T-helper 1 cell (primary cell): ENCODE measurements at places on chromosomes 16 and 17.

GRCh38 chr17:21285164-21286065 lies 904 bp downstream of the MAP2K3 start:
- DNase-seq = no peak

DNA sequence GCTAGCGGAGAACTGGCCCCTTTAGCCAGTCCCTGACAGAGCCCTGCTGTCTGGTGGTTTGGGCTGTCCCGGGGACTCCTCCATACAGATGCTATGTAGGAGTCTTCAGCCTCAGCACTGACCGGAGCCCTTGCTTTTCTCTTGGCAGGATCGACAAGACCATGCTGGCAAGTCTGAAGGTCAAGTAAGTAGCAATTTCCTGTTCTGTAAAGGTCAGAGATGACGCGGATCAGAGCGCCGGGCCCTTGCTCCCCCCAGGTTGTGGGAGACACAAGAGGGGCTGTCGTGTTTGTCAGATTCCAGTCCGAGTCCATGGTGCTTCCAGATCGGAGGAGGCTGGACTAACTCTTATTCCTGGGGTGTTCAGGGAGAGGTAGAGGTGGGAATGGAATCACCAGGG lies 4.1 kb downstream of the RAP1GAP2 start:
- no peak for DNase-seq

GRCh38 chr17:70539132-70539924 lies 370.0 kb downstream of the KCNJ2 start:
- no peak for DNase-seq

DNA sequence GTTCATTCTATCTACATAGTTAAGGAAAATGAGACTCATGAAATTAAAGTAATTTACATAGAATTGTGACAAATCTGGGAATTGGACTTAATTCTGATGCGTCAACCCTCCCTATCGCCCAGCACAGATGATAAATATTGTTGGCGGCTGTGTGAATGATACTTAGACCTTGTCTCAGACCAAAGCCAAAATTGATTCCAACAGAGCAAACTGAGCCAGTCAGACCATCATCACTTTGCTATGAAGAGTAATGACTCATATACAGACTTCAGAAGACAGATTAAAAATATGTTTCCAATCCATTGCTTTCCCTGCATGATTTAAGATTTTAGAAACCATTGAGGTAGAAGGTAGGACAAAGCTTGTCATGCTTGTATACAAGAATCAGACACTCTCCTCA lies 1156.7 kb upstream of the CDH8 start:
- no peak for DNase-seq

DNA sequence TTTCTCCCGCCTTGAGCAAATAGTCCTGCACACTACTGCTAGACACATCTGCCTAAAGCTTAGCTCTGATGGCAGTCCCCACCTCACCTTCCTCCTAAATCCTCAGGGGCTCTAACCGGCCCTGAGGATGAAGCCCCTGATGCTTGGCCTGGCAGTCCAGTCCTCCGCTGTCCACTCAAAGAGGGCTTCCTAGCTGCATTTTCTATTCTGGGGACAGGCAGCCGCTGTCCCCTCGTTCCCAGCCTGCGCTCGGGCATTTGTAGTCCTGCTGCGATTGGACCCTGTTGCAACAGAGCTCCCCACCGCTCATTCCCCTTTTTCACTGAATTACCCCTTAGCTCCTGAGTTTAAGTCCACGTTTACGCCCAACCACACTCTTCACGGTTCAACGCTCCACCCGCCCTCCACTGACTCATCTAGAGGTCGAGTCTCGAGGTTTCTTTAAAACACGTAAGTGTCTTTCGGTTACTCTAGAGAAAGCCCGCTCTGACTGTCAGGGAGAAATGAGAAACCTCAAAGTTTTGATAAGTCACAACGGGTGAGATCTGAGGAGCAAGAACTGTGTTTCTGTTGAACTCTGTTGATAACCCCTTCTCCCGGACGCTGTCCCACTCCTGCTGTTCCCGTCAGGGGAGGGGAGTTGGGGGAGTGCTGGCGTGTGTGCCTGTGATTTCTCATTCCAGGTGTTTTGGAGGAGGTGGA lies 4.5 kb downstream of the CCR7 start:
- peak; percentile 66 for DNase-seq

DNA sequence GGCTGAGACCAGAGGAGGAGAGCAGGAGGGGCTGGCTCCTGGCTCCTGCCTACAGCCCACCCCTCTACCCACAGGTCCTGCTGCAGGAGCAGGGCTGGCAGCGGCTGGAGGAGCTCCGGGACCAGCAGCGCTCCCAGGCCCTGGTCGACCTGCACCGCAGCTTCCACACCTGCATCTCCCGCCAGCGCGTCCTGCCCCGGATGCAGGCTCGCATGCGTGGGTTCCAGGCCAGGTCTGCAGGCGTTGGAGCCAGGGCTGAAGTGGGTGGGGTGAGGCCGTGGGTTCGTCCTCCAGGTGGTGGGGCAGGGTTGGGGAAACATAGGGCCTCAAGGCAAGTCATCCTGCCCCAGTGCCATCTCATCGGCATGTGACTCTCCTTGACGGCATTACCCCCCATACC lies 18.2 kb downstream of the MYO15B start:
- DNase-seq = no peak

GRCh38 chr16:75234856-75235696 lies 16.3 kb downstream of the CTRB1 start:
- no peak for DNase-seq

DNA sequence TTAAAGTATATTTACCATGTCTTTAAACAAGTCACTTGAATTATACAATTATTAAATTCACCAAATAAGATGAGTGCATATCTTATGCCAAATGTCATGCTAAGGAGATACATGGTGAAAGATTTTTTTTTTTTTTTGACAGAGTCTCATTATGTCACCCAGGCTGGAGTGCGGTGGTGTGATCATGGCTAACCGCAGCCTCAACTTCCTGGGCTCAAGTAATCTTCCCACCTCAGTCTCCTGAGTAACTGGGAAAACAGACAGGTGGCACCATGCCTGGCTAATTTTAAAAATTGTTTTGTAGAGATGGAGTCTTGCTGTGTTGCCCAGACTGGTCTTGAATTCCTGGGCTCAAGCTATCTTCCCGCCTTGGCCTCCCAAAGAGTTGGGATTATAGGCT lies 149.0 kb upstream of the GOT2 start:
- DNase-seq = no peak

GRCh38 chr16:55155815-55156214 lies 168.2 kb upstream of the IRX6 start:
- no peak for DNase-seq

GRCh38 chr17:3659541-3660111 lies 8.8 kb downstream of the TAX1BP3 start:
- no peak for DNase-seq

GRCh38 chr17:32259586-32259985 lies 6.0 kb upstream of the RHBDL3 start:
- DNase-seq = no peak

- no peak for DNase-seq
These were observed 3.1 kb upstream of the ZNF764 start for GRCh38 chr16:30561089-30561816.

GRCh38 chr17:72465191-72466024 lies 344.6 kb downstream of the SOX9 start:
- no peak for DNase-seq

GRCh38 chr16:10616756-10617640 lies 36.6 kb upstream of the EMP2 start:
- DNase-seq = no peak

- DNase-seq = no peak
These were observed 14.3 kb downstream of the PIEZO1 start for GRCh38 chr16:88770461-88771293.

DNA sequence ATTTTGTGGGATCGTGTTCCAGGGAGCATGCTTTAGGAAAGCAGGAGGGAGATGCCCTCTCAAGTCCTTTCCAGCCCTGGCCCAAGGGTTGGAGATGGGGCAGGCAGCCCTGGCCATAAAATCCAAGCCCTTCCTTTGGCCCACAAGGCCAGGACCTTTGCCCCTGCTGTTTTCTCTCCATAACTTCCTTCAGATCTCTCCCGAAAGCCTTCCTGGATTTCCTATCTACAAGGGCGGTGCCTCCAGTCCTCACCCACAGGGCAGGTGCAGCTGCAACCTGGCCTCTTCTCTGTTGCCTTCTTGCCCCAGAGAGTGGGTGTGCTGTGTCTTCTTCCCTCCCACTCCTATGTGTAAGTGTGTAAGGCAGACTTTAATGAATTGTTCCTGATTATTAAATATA lies 8.5 kb upstream of the PDP2 start:
- DNase-seq = no peak

- DNase-seq = no peak
These were observed 1755.9 kb downstream of the TP53TG3F start for GRCh38 chr16:35215287-35215686.

- no peak for DNase-seq
These were observed 81.5 kb downstream of the CA4 start for GRCh38 chr17:60231234-60231633.

DNA sequence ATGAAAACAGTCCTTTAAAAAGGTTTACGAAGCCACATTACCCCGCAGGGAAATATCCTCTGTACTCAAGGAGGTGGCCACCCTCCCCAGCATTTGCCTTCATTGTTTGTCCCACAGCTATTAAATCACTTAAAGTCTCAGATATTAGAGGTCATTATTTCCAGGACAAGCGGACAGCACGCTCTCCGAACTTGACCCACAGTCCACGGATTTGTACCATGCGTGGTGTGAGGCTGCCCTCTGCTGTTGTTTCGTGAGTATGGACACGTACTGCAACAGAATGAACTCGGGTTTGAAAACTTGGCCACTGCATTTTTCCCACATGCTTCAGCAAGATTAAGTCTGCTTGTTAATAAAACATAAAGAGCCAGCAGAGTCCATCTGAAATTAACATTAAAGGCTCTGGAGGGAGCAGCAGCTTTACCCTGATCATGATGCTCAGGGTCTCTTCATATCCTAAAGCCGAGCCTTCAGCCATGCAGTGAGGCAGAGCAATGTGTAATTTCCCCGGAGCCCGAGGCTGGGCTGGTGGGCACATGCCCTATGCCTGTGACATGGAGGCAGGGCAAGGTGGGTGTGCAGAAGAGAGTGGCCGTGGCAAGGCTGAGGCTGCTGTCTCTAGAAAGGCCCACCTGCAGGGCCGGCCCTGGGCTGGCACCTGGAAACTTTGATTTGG lies 19.7 kb downstream of the MEAK7 start:
- DNase-seq = no peak
